Mucosa of descending colon (tissue), 3 donors: ENCODE measurements at places on chromosomes 3 and 15.
A peak's percentile ranks its signal among the peaks of the same experiment; 100 is the strongest.

DNA sequence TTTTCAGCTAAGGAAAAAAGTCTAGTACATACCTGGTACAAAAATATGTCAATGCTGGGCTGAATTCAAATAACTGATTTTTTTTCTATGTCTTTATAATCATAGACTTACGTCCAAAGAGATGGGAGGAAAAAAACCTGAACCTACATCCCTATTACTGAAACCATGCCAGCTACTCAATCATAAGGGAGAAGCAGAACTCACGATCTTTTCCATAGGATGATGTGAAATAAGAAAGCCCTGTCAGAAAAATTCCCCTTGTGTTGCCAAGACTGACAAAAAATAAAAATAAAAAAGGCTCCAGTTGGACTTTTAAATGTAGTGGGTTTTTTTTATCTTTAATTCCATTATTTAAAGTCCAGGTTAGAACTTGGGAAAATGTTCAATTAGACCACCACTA lies 3.3 kb downstream of the MSL2 start:
- no peak for DNase-seq

DNA sequence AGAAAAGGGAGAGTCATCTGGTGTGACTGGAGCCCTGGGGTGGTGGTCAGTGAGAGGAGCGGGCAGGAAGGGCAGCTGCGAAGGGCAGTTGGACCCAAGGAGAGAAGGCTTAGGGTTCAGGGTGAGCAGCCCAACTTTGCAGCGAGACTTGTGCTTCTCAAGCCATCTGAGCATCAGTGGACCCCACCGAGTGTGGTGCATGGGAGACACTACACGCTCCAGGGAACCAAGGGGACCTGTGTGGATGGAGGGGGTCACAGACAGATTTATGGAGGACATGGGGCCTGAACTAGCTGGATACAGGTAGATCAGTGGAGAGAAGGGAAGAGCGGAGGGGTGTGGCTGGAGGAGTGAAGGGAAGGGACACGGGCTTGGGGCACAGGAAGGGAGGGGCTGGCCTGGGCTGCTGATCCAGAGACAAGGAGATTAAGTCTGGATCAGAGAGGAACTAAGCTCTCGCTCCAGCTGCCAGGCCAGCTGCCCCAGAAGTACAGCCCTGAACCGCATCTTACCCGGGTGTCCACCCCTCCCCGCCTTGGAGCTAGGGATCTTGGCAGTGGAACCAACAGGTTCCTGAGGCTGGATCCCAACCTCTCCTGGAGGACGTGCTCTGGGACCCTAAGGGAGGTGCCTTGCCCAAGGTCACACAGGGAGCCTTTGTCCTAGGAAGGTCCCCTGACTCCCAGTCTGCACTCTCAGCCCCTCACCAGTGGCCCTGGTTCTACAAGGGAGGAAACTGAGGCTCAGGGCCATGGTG lies 120.5 kb downstream of the CORO2B start:
- DNase-seq: no peak

GRCh38 chr15:43519196-43519595 lies 1.8 kb downstream of the MAP1A start:
- DNase-seq: no peak

DNA sequence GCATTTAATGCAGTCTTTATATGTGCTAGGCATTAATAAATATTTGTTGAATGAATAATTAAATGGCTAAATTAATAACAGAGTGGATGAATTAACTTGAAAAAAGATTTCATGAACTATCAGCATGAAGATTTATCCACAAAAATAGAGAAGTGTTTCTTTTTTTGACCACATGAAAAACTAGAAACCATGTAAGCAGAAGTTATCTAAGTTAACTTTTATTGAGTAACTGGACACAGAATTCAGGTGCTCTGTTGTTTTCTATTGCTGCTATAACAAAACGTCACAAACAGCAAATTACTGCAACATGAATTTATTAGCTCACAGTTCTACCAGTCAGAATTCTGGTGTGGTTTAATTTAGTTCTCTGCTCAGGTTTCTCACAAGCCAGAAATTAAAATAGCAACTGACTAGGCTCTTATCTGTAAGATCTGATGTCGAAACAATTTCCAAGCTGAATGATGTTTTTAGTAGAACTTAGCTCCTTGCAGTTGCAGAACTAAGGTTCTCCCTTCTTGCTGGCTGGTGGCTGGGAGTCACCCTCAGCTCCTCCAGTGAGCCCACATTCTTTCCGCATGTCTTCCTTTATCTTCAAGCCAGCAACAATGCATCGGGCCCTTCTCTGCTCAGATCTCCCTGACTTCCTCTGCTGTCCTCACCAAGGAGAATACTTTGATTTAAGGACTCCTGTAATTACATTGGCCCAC lies 810.2 kb upstream of the ALCAM start:
- DNase-seq: no peak

- DNase-seq: no peak
These were observed 88.9 kb downstream of the DTWD1 start for GRCh38 chr15:49709646-49710214.

DNA sequence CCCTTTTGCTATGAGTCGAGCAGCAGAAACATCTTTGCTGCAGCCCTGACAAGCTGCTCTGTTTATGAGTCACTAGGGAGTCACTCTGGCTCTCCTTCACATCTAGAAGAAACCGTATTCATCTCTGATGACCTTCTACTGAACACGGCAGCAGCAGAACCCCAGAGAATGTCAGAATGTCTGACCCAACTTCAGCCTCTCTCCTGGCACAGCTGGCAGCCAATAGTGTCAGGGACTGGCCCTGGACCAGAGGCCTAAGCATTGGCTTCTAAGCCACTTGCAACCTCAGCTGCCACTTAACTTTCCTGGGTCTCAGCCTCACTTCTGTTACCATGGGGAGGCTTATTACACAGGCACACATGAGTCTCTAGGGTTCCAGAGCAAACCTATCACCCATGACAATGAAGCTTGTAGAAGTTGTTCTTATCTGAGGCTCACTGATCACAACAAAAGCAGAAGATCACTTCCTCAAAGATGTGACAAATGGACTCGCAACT lies 184.1 kb upstream of the TLE3 start:
- DNase-seq: no peak

GRCh38 chr3:24019585-24019984 lies 74.5 kb downstream of the NR1D2 start:
- DNase-seq: no peak

- DNase-seq: peak; percentile 73
These were observed 237.7 kb downstream of the SLCO3A1 start for GRCh38 chr15:92091155-92091734.

GRCh38 chr3:141724186-141724585 lies 13.9 kb upstream of the RNF7 start:
- no peak for DNase-seq

DNA sequence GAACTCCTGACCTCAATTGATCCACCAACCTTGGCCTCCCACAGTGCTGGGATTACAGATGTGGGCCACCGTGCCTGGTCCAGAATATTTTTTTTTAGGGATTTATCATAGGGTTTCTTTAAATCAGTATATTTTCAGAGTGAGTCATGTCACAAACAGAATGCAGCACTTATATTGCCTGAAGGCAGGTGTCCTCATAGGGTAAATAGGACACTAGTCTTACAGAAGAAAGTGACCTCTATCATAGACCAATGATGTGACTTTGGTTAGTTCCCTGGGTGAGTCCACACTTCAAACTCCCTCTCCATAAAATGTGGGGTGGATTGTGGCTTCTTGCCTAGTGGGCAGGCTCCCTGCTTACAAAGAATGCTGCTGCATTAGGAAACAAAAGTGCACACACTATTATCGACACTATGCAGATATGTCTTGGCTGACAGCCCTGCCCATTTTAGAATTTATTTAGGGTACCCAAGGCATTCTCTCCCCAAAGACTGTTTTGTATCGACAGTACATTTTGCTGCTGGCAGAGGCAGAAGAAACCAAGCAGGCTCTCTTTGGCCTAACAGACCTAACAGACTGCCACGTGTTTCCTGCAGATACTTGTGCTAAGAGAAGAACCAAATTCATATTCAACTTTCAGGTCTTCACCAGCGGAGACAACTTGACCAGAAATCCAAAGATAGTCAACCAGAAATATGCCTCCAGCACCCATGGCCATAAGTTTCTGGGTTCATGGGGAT lies 125.0 kb downstream of the MOBP start:
- DNase-seq: no peak

GRCh38 chr3:134092208-134092701 lies 62.5 kb upstream of the SLCO2A1 start:
- no peak for DNase-seq

DNA sequence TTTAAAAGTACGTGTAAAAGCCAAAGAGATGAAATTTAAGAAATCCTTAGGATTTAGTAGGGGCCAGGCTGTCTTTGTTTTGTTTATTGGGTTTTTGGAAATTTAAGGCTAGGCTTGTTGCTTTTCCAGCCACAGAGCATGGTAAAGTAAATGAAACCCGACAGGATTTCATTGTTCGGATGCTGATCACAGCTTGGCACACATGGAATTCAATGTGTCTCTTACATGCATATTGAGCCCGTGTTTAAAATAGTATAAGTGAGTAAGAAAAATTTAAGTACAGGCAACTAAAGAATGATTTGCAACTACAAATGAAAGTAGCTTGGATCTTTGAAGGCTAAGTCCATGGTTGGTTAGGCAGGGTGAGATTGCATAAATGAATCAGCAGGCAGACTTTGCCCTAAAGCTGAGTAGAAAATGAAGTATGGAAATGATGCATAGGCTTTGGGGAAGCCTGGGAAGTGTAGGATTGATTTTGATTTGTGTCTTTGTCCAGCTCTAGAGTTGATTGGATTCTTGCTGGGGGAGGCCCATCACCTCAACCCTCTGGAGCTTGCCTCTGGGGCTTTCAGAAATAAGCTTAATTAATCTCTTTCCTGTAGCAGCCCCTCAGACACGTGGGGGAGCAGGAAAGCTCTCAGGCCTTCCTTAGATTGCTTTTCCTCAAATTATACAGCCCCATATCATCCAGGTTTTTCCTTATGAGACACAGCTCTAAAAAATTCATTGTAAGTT lies 68.2 kb upstream of the ADAMTSL3 start:
- DNase-seq: no peak

DNA sequence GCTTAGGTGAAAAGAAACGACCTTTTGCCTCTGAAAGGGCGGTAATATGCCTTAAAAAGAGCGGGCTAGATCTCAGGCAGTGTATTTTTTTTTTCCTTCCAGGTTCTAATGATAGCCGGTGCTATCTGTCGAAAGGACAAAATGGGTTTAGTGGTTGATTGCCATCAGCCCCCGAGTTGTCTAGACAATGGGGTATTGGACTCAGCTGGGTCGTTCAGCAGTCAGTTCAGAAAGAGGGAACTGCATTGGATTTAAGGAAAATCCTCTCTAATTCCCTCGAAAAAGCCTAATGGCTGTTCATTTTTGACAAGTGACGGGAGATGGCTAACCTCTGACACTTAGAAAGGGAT lies 728 bp downstream of the EIF2B5 start:
- DNase-seq: no peak

GRCh38 chr3:143538577-143538981 lies 309.7 kb downstream of the SLC9A9 start:
- DNase-seq: no peak

- DNase-seq: peak; percentile 51
These were observed 42.2 kb downstream of the CLDN18 start for GRCh38 chr3:138051947-138052802.

- no peak for DNase-seq
These were observed 102.2 kb upstream of the ARRDC4 start for GRCh38 chr15:97858296-97858695.

- no peak for DNase-seq
These were observed 253.0 kb downstream of the RAP2B start for GRCh38 chr3:153414982-153415381.

DNA sequence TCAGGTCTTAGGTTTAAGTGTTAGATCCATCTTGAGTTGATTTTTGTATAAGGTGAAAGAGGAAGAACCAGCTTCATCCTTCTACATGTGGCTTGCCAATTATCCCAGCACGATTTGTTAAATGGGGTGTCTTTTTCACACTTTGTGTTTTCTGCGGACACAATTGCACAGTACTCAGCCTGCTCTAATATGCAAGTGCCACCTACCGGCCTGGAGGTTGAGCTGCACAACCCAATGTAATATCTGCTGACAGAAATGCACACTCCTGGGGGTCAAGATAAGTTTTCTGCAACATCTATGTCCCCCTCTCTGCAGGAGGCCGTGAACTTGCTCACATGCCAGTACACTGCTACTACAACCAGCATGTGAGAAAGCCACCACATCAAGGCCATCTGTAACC lies 791.9 kb upstream of the ROBO1 start:
- DNase-seq: no peak

DNA sequence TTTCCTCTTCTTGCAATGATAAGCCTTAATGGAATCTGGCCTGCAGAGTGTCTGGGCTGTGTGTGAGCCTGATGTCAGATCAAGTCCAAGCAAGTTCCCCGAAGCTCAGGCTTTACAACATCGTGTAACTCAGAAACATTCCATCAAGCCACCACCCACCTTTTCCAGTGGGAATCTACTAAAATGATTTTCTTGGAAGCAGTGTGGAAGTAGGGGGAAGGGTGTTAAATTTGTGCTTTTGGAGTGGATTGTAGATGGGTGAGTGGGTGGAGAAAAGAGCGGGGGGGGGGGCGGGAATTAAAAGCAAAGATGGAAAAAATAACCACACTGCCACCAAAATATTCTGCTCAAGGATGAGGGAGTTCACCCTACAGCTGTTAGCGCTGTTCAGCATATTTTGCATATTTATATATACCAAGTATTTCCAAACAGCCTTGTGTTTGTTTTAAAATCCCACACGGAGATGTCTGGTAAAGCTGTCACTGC lies 53.6 kb downstream of the VGLL3 start:
- no peak for DNase-seq

GRCh38 chr3:177330779-177331178 lies 133.5 kb upstream of the TBL1XR1 start:
- no peak for DNase-seq

GRCh38 chr15:72967811-72968530 lies 84.3 kb upstream of the NEO1 start:
- peak; percentile 73 for DNase-seq

DNA sequence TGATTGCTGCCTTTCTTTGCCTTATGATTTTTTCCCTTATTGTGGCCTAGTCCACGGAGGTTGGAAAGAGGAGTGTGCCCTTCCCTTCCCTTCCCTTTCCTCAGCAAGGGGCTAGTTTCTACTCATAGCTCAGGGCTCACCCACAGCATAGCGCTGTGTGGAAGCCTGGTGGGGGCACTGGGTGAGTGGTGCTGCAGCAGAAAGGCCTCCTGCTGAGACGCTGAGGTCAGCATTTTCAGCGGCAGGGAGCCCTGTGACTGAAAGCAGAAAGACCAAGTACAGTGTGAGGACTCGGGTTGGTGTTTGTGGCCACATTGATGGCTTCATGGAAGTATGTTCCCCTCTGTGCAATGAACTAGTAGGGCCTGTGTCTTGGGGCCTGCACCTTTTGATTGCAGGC lies 21.9 kb downstream of the CACNA1D start:
- no peak for DNase-seq

GRCh38 chr15:48718646-48719045 lies 73.1 kb upstream of the FBN1 start:
- no peak for DNase-seq

- no peak for DNase-seq
These were observed 94.3 kb downstream of the XRN1 start for GRCh38 chr3:142353571-142353970.

GRCh38 chr3:62481962-62482361 lies 108.6 kb upstream of the FEZF2 start:
- DNase-seq: no peak

- no peak for DNase-seq
These were observed 663.7 kb downstream of the AGBL1 start for GRCh38 chr15:86743283-86743903.

GRCh38 chr3:72384602-72385001 lies 463.6 kb downstream of the SHQ1 start:
- DNase-seq: no peak

- DNase-seq: peak; percentile 99
These were observed 90.9 kb upstream of the CHD2 start for GRCh38 chr15:92809064-92809879.

GRCh38 chr3:41137686-41138111 lies 61.6 kb upstream of the CTNNB1 start:
- no peak for DNase-seq
